ENCODE measurements at places on chromosomes 7 and 10. TPM values are rescaled to one million over a fixed set of nuclear protein-coding genes. Genes with fewer than 3 reads are reported as not detected.

Gene PHYHIPL
- 0.11 TPM for polyA plus RNA-seq

Gene WNT8B
- not detected for polyA plus RNA-seq

Gene TMEM184A
- polyA plus RNA-seq, result 0.91 TPM

Gene CPA2
- polyA plus RNA-seq, result 14.6 TPM

Gene MMP21
- 0.13 TPM for polyA plus RNA-seq

Gene IL2RA
- polyA plus RNA-seq, result 2.4 TPM

Gene STEAP1B
- 1.2 TPM for polyA plus RNA-seq

Gene GIMAP2
- 5.9 TPM for polyA plus RNA-seq

Gene OIT3
- not detected for polyA plus RNA-seq

Gene CALHM3
- not detected for polyA plus RNA-seq

Gene PALD1
- 2.3 TPM for polyA plus RNA-seq

Gene XRCC2
- 0.12 TPM for polyA plus RNA-seq

Gene VWA2
- polyA plus RNA-seq, result 0.22 TPM

Gene DENND2A
- polyA plus RNA-seq, result 10.1 TPM

Gene RNF32
- polyA plus RNA-seq, result 1.3 TPM

Gene PRSS37
- not detected for polyA plus RNA-seq

Gene VSTM4
- 18.2 TPM for polyA plus RNA-seq

Gene DRGX
- not detected for polyA plus RNA-seq

Gene ZC3HAV1
- polyA plus RNA-seq, result 8.2 TPM

Gene ITGB8
- polyA plus RNA-seq, result 4.5 TPM

Gene MLXIPL
- 258 TPM for polyA plus RNA-seq

Gene ACSL5
- polyA plus RNA-seq, result 9.2 TPM

Gene SEMA3A
- 2.9 TPM for polyA plus RNA-seq

Gene PTPRN2
- polyA plus RNA-seq, result 7.3 TPM

Gene PITX3
- not detected for polyA plus RNA-seq

Gene PIK3CG
- polyA plus RNA-seq, result 0.79 TPM

Gene ZNF117
- 5.2 TPM for polyA plus RNA-seq

Gene CDK13
- 8.2 TPM for polyA plus RNA-seq

Gene LRIT2
- not detected for polyA plus RNA-seq

Gene FXYD4
- polyA plus RNA-seq, result 0.77 TPM

Gene AKR1C4
- polyA plus RNA-seq, result not detected

Gene DKK1
- 2.1 TPM for polyA plus RNA-seq

Gene CDC14C
- polyA plus RNA-seq, result not detected

Gene INMT
- 2.1 TPM for polyA plus RNA-seq

Gene PDIA4
- 63.6 TPM for polyA plus RNA-seq

Gene RADIL
- 1.9 TPM for polyA plus RNA-seq

Gene DLX5
- not detected for polyA plus RNA-seq

Gene VAX1
- polyA plus RNA-seq, result not detected

Gene KAZALD1
- polyA plus RNA-seq, result 3.1 TPM

Gene MARVELD1
- 8.7 TPM for polyA plus RNA-seq

Gene CLEC5A
- polyA plus RNA-seq, result 0.15 TPM

Gene SRRM3
- polyA plus RNA-seq, result 1.9 TPM

Gene NUTM2E
- polyA plus RNA-seq, result 0.21 TPM

Gene CUZD1
- polyA plus RNA-seq, result 2.2 TPM

Gene STRIP2
- 0.11 TPM for polyA plus RNA-seq

Gene TAS2R41
- polyA plus RNA-seq, result not detected

Gene TWNK
- polyA plus RNA-seq, result 4.9 TPM

Gene SSC4D
- 4.7 TPM for polyA plus RNA-seq

Gene TMEM176A
- polyA plus RNA-seq, result 60.4 TPM

Gene LYZL1
- polyA plus RNA-seq, result not detected

Gene NCF1
- 11.7 TPM for polyA plus RNA-seq

Gene SRGN
- 181 TPM for polyA plus RNA-seq

Gene INA
- polyA plus RNA-seq, result not detected

Gene C10orf105
- 0.19 TPM for polyA plus RNA-seq

Gene ELMO1
- 13.9 TPM for polyA plus RNA-seq

Gene VPS26A
- polyA plus RNA-seq, result 45.2 TPM

Gene SIRT1
- 7.7 TPM for polyA plus RNA-seq

Gene C10orf53
- not detected for polyA plus RNA-seq

Gene SPDYE8
- not detected for polyA plus RNA-seq

Data from adipose tissue (tissue), 3 donors.